ENCODE measurements at places on chromosomes 2 and 18.

GRCh38 chr18:64097497-64097896 lies 51.4 kb downstream of the LINC00305 start:
- DNase-seq = no peak

GRCh38 chr18:65091744-65092329 lies 659.0 kb upstream of the CDH7 start:
- DNase-seq = no peak

DNA sequence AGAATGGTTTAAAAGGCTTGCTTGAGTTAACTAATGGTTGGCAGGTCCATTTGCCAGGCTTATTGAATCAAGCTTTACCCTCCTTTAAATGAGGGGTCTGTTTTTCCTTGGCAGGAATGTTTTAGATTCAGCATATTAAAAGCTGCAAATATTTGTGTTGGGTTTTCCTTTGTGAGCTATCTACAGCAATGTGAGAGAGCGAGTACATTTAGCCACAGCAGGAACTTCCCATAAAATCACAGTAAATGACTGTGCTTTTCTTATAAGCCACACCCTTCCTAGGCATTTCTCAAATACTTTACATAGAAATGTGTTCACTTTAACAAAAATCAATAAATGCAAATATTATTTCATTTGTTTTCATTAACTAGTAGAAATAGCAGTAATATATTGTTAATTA lies 23.9 kb downstream of the CALCRL start:
- DNase-seq = no peak

- peak; percentile 79 for DNase-seq
Measured at GRCh38 chr2:119694845-119695521, 16.0 kb downstream of the TMEM177 start.

GRCh38 chr2:88070055-88070454 lies 2.4 kb downstream of the SMYD1 start:
- DNase-seq = no peak

DNA sequence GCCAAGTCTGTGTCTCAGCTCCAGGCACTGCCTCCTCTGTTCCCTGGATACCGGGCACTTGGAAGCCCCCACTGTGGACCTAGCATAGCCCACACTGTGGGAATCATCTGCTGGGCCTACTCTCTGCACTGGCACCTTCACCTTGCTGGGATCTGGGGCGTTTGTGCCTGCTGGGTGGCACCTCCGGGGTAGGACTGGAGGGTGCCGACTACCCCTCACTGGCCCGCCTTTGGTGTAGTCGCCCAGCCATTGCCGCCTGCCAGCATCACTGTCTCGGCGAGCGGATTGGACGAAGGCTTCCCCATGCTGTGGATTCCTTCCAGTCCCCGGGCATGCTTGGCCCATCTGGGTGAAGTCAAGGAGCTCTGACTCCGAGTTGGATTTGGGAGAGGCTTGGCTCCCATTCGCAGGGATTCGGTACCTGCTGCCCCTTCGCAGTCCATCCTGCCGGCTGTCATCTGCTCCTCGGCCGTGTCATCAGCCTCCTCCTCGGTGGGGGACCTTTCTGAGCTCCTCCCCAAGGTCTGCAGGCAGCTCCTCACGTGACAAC lies 180.6 kb upstream of the HDAC4 start:
- DNase-seq = no peak

DNA sequence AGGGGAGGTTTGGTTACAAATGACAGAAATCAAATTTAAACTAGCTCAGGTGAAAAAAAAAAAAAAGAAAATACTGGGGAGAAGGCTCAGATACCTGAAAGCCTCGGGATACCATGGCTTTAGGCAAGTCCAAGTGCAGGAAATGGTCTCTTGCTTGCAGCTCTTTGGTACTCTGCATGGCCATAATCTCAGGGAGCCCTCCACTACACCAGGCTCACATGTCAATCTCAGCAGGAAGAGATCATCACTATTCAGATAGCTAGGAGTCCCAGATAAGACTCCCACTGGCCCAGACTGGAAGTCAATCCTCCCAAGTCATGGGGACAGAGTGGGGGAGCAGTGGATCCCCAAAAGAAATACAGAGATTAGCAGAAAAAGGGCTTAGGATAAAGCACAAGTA lies 64.8 kb upstream of the RALBP1 start:
- DNase-seq = no peak

GRCh38 chr18:69885841-69886531 lies 61.7 kb downstream of the CD226 start:
- no peak for DNase-seq

DNA sequence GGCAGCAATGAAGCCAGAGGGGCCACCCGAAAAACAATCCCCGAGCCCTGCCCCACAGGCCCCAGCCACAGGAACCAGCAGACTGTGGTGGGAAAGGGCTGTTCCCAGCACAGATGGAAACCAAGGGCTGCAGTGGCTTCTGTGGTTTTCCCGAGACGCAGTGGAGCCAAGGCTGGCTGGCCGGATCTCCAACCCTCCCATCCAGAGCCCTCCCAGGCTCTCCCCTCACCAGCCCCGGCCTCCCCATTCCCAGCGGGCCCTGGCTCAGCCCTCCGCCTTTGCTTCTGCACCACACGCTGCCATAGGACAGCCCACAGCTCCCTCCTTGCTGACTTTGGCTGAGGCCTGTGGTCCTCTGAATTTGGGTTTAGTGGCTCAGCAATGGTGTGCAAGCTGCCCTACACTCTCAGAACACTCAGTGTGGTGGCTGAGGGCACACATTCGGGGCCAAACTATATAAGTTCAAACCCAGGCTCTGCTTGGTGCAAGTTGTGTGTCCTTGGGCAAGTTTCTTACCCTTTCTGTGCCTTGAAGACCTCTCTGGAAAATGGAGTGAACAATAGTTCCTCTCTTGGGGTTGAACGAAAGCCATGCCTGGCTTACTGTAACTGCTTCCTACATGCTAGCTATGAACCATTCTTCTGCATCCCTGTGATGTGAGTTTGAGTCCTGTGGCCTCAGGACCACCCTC lies 200.1 kb downstream of the SMAD7 start:
- DNase-seq = peak; percentile 82

GRCh38 chr2:191739194-191739593 lies 61.3 kb downstream of the NABP1 start:
- DNase-seq = peak; percentile 12

GRCh38 chr18:54873884-54874255 lies 45.6 kb downstream of the RAB27B start:
- no peak for DNase-seq

DNA sequence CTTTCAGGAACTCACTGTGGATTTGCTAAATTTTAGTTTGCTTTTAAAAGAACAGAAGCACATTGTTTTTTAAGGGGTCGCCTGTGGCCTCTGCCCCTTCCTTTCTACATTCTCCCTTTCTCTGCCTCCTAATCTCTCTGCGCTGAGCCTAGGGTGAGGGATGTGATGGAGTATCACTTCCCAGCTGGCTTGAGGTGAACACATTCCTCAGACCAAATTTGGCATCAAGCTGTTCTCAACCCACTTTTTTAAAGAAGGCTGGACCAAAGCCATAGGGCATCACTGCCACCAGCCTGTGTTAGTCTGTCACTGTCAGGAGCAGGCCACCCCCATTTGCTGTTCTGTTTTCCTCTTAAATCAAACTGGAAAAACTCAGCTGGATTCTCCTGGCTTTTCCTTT lies 27.4 kb downstream of the EIF4E2 start:
- no peak for DNase-seq

GRCh38 chr2:164535280-164536025 lies 85.8 kb downstream of the GRB14 start:
- no peak for DNase-seq

DNA sequence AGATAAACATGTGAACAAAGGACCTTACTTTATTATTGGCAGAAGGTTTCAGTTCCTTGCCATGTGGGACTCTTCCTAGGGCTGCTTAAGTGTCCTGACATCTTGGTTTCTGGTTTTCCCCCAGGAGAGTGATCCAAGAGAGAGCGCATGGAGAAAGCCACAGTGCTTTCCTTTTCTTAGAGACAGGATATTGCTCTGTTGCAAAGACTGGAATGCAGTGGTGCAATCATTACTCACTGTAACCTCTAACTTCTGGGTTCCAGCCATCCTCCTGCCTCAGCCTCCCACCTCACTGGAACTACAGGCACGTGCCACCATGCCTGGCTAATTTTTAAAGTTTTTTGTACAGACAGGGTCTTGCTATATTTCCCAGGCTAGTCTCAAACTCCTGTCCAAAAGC lies 38.1 kb upstream of the TCF7L1 start:
- peak; percentile 28 for DNase-seq

DNA sequence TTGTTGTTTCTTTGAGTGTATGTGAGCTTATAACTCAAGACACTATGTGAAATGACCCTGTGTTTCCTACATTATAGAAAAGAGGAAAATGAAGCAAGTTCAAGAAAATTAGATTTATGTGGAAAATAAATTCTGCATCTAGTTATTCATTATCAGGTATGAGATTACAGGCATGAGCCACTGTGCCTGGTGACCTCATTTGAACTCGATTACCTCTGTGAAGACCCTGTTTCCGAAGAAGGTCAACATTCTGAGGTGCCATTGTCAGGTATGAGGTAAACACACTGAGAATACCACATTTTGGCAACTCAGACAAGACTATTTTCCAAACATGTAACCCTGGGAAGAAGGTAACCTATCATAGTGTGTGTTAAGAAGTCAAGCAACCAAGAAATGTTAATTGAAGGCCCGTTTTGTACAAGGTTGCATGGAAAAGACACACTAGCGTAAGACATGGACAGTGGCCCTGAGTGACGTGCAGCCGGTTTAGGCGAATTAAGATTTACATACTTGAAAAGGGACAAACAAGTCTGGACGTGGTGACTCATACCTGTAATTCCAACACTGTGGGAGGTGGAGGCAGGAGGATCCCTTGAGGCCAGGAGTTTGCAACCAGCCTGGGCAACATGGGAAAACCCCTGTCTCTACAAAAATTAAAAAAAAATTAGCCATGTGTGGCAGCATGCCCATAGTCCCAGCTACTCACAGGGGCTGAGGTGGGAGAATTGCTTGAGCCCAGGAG lies 186.6 kb downstream of the NEDD4L start:
- DNase-seq = no peak

DNA sequence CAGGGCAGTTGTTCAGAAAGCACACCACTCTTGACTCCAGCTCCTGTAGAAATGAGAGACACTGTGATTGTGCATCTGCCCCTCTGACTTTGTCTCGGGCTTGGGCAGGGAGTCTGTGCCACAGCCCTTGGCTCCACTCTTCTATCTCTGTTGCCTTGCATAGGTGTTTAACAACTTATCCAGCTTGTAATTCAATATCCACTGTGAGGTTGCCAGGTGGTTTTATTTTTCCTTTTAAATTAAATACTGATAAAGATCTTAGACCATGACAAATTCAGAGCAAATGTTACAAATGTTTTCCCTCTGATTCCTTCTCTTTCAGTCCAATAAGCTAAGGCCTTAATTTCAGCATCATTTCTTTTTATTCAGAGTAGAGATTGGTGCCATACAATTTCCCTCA lies 421.7 kb downstream of the STK39 start:
- DNase-seq = no peak

DNA sequence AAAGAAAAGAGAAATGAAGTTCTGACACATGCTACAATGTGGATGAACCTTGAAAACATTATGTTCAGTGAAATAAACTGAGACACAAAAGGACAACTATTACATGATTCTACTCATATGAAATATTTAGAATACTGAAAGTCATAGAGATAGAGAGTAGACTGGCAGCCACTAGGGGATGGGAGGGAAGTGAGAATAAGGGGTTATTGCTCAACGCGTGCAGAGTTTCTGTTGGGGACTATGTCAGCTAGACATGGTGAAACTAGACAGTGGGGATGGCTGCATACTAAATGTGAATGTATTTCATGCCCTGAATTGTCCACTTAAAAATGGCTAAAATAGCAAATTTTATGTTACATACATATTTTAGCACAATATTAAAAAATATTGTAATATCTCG lies 108.7 kb upstream of the ATL2 start:
- DNase-seq = no peak

DNA sequence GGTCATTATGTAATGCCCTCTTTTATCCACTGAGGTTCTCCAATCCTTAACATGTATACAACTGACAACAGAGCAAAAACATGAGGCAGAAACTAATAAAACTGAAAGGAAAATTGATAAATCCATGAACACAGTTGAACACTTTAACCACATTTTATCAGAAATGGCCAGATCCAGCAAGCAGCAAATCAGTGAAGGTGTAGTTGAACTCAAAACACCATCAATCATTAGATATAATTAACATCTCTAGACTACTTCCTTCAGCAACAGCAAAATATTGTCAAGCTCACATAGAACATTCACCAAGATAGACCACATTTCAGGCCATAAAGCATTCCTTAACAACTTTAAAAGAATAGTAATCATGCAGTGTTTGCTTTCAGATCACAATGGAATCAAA lies 72.9 kb downstream of the HS6ST1 start:
- no peak for DNase-seq

DNA sequence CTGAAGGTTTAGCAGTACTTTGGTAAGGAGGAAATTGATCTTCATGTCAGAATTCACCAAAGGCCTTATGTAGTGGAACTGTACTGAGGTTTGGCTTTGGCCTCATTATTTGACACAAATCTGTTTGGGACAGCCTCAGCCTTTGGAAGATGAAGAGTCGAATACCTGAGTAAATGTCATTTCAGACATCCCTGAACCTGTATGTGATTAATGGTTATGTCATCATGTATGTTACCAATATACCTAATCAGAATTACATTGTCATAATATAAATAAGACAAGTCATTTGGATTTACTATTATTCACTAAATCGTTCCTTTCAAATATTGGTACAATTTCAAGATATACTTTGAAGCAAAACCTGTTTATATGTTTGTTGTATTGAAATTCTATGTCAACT lies 10.6 kb upstream of the ABCA12 start:
- no peak for DNase-seq

Measured in AG20443 (cell line).